ENCODE measurements at places on chromosomes 16 and 17.
A peak's percentile ranks its signal among the peaks of the same experiment; 100 is the strongest.

DNA sequence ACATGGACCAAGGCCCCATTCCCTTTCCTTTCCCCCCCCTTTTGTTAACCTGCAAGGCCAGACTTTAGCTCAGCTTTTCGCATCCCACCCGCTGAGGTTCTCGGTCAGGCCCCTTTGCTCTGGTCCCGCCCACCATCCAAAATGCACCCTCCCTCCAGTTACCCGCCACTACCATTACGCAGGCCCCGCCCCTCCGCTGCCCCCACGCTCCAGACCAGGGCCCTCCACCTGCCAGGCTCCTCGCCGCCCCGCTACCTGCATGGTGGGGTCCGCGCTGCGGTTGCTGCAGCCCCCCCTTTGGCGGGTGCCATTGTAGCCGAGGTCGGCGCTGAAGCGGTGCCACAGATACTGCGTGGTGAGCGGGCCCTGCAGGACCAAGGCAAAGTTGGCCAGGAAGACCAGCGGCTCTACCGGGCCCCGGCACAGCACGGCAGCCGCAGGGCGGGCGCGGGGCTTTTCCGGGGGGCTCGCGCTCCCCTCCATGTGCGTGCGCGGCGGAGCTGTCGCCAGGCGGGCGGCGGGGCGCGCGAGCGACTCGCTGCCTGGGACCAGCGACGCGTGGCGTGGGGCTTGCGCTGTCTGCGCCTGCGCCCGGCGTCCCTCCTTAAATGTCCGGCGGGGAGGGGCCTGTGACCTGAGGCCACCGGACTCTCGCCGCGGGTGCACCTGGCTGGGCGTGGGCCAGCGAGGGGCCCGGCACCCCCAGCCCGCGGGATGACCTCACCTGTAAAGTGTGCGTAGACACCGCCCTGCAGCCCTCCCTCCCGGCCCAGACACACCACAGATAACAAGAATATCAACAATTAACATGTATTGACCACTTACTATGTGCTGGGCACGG, at the start of gene SLC46A1:
TSS of gene SLC46A1 (minus strand) at position 581 of the 841 bp plus-strand sequence. CDS start at position 483, 98 bp downstream.
- DNase-seq, result peak; percentile 26

- no peak for DNase-seq
Observed at GRCh38 chr17:59627770-59628171, 8.1 kb downstream of the CLTC start.

GRCh38 chr17:33777674-33778073, 477.4 kb upstream of the CCL2 start:
- DNase-seq, result no peak

DNA sequence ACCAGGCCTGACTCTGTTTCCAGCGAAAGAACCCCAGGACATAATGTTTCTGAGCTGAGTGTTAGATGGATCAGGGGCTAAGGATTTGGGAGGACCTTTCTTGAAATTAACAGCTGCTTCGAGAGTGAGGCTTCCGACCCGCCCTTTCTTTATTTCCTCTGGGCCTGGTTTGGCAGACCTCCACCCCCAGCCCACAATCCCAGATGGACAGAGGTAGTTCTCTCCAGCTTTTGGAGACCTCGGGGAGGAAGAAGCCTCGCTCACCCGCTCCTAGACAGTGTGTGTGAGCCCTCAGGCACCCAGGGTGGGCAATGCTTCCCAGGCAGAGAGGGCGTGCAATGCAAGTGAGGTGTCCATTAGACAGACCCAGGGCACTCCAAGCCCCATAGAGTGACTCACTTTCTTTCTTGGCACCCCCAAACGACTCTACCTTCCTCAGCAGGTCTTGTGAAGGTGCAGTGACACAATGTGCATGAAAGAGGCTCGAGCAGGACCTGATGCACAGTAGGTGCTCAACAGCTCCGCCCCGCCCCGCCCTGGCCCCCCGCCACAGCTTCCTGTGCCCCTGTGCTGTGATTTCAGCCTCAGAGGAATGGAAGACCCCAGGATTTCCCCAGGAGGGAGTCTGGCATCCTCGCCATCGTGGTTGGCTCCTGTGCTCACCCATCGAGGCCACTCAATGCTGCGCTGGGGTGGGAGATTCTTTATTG, 50.7 kb upstream of the TOB1 start:
- DNase-seq, result no peak

GRCh38 chr17:82648742-82649331, 593 bp upstream of the WDR45B start:
- peak; percentile 32 for DNase-seq

DNA sequence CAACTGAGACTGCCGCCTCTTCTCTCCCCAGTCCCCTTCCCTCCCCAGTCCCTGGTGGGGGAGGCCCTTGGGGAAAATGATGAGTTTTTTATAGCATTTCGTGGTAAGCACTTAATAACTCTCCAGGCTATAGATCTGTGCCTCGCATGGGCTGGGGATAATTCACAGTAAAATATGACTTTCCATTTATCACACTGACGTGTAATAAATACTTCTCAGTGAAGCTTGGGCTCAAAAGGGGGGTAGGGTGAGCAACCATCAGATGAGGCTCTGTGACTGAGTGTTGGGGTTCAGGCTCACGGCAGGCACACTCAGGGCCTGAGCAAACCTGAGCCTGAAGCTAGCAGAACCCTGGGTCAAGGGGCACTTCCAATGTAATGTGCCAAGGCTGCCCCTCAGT, 101.6 kb downstream of the CCT6B start:
- no peak for DNase-seq

DNA sequence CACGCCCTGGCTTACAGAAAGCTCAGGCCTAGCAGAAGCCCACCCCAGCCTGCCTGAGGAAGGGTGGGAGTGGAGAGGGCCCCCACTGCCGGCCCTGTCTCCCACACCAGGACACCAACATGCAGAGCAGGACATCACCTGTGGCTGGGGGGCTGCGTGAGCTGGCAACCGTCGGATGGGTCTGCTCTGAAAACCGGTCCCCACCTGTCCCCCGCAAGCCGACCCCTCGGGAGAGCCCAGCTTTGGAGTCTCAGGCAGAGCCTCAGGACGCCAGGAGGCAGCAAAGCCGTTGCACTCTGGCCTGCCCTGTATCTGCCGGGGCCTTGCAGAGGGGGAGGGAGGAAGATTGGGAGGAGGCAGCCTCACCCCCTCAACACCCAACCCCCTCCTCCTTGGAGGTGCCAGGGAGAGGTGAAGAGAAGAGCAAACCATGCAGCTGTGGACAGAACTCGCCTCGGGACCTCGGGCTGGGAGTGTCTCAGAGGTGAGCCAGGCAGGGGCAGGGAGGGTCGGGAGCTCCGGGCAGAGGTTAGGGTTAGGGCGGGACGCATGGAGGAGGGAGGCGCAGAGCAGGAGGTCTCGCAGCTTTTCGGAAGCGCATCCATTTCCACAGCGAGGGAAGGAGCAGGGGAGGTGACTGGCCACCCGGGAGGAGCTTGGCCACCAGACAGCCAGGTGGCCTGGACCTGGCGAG, 30.4 kb upstream of the ZC3H18 start:
- DNase-seq, result no peak

GRCh38 chr16:19882646-19883045, 2.0 kb downstream of the GPRC5B start:
- no peak for DNase-seq

DNA sequence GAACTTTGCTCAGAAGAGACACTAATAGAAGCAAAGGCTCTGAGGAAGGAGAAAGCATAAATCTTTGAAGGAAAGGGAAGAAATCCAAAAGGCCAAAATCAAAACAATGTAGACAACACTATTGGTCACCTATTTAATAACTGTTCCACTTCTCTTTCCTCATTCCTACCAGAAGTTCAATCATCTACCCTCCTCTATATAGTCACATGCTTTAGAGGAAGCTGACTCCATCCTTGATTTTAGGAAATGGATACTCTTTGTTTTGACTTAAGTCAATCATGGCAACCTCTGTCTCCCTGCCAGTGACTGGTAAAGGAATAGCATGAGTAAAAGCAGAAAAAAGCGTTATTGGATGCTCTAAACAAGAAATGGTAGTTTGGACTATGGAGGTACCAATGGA, 7.3 kb downstream of the BRIP1 start:
- no peak for DNase-seq

DNA sequence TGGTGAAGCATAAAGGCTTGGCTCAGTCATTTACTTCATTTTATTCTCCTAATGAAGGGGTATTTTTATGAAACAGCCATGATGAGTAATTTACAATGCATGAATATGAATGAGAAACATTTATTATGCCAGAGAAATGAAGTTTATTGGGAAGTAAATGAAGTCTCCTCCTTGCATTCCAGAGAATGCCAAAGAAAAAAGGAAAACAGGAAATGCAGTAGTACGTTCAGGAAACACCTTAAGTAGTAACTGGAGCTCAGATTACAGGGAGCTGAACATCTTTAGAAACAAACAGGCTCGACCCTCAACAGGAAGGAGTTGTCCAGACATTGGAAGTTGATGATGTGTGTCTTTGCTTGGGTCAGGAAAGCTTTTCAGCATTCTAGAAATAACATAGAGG, 4.6 kb downstream of the KRT34 start:
- DNase-seq, result no peak

DNA sequence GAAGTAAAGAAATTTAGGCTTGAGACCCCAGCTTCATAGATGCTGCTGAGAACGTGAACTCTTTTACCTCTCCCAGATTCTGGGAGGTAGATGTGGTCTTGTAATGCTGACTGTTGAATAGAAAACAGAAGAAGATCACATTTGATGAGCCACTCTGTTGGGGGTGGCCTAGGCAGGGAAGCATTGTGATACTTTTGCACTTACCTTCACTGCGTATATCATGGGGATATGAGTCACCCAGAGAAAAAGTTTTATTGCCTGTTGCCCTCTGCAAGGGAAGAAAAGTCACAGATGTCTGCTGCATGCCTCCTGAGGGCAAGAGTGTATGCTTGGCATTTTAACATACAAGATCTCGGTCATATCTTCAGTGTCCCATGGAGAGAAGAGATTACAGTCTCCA, 365.4 kb downstream of the SNX29 start:
- DNase-seq, result no peak

DNA sequence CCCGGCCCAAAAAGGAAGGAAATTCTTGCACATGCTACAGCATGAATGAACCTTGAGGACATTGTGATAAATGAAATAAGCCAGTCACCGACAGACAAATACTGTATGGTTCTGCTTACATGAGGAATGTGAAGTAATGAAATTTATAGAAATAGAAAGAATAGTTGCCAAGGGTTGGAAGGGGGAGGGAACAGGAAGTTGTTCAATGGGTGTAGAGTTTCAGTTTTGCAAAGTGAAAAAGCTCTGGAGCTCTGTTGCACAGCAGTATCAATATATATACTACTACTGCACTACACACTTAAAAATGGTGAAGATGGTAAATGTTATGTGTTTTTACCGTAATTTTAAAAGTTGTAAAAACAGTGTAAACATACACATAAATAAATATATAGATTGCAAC, 43.7 kb downstream of the PKD1L3 start:
- DNase-seq, result no peak

DNA sequence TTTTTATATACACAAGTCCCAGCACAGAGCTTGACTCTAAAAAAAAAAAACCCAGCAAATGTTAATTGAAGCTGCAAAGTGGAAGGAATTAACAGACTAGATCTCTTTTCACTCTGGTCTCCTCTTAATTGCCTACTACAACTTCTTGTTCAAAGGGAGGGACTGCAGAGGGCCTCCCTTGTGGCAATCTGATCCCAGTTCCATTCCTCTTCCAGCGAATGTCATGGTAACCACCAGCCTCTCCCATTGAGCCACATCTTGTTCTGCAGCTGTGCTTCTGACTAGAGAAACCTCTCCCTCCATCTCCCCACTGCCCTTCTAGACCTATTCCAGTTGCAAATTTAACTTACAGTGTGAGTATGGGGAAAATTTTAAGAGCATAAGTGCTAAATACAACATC, 5.9 kb downstream of the SUPT6H start:
- no peak for DNase-seq

DNA sequence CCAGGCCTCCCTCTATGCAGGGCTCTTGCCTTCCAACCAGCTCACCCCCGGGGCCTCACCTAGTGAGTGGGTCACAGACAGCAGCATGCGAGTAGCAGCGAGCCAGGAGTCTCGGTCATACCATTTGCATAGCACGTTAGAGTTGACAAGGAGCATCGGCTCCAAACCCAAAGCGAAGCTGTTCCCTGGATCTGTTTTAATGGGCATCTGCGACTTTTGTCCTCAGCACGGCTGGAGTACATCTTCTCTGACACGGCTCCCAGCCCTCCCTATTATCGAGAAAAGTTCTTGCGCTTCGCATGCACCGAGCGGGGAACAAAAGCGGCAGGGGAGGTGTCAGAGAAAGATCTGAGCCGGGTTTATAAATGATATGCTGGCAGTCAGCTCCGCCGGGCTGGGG, 253.3 kb downstream of the MAF start:
- DNase-seq, result no peak

DNA sequence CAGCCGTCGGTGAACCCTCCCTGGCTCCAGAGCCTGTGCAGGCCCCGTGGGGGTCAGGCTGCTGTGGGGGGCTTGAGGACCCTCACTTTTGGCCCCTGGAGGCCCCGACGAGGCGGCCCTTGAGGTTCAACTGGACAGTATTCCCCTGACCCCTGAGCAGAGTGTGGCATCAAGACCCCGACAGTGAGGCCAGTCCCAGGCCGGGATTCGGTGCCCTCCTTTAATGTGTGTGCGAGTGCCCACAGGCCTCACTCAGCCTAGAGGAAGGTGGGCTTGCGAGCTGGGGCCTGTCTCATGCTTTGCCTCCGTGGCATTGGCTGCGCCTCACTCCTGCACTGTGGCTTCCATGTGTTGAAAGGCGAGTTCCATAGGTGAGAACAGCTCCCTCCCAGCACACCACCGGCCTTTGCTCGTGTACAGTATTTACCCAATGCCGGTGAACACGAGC, 94.5 kb downstream of the METRNL start:
- DNase-seq, result no peak
